Amygdala (tissue), 56 donors: ENCODE measurements at places on chromosomes 3 and 15.

GRCh38 chr3:104323226-104323625 lies 1043.5 kb upstream of the ALCAM start:
- no peak for DNase-seq

GRCh38 chr15:91553196-91553854 lies 300.2 kb upstream of the SLCO3A1 start:
- no peak for DNase-seq

DNA sequence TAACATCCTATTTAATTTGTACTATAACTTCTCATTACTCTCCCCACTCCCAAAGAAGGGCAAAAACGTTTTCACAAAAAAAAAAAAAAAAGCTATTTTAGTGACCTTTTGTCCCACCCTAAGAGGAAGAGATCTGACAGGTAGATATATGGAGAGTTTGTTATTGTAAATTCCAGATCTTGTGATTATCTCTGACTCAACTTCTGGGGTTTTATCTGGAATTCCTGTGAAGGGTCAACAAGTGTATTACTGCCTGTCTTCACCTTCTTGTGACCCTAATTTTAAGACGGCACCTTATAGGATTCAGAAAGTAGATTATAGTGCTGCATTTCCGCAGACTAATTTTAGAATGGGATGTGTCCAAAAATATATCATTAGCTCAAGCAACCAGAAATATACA lies 205.9 kb upstream of the CDIN1 start:
- DNase-seq, result no peak

GRCh38 chr3:40229386-40229785 lies 80.1 kb upstream of the EIF1B start:
- no peak for DNase-seq

DNA sequence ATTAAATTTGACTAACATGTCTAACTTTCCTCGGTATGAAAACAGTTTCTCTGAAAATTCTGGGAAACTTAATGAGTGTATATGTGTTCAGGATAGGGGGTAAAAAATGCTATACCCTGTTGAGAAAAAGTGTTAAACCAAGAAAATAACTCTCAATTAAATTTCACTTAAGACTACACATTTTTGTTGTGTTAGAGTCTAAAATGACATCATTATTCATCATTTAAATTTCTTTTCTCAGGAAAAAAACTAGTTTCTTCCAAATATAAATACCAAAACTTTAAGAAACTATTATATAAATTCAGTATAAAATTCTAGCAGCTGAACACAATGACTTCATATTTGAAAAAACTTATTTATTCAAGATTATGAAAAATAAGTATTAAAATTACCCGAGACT lies 52.2 kb downstream of the ZNF148 start:
- DNase-seq, result no peak

GRCh38 chr15:37860896-37861295 lies 73.5 kb upstream of the TMCO5A start:
- DNase-seq, result no peak

DNA sequence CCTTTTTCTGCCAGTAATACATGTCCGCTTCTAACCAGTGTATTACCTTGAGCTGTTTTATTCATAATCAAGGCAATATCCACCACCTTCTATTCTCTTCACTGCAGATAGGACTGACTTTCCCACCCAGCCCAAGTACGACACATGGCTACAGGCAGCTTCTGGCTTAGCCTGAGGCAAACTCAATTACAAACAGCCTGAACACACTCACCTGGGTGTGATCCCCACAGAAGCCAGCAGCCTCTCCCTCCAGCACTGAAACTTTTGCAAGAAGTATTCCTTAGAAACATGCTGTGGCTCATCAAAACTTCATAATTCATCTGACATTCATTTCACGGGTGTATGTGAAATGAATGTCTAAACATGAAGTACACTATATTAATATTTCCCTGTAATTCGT lies 13.5 kb upstream of the KCNMB3 start:
- no peak for DNase-seq

GRCh38 chr3:128727996-128728395 lies 2.0 kb downstream of the RAB7A start:
- no peak for DNase-seq

GRCh38 chr15:58528188-58528870 lies 96.5 kb downstream of the LIPC start:
- no peak for DNase-seq

- DNase-seq, result no peak
Measured at GRCh38 chr15:71082803-71083202, 32.5 kb upstream of the THSD4 start.

DNA sequence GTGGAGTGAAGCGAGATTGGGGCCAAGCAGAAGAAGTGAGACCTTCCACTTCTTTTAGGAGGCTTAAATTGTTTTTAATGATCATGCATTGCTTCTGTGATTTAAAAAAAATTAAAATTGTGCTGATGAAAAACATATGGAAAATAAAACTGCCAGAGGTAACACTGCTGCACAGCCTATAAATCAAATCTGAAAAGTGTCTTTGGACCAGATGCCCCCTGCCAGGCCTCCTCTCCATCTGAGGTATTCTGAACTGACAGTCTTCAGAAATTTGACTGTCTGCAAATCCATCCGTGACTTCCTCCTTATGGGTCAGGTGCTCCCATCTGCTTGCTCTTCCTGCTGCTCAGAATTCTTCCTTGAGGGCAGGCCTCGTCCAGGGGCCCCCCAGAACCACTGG lies 108.5 kb upstream of the NR2E3 start:
- DNase-seq, result no peak

DNA sequence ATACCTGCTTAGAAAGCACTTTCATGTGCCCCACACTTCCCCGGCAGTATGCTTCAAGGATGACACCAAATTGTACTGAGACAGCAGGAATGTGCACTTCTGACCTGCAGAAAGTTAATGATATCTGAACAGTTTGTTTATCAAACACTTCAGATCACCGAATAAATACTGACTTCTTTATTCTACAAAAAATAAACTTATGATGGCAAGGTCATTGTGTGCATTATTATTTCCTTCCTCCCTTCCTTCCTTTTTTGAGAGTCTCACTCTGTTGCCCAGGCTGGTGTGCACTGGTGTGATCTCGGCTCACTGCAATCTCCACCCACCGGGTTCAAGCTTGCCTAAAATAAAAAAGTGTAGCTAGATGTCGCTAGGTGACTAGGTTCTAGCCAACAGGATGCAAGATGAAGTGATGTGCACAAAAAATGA lies 80.3 kb downstream of the FAIM start:
- no peak for DNase-seq

- DNase-seq, result no peak
Measured at GRCh38 chr15:66115568-66116206, 137.9 kb downstream of the MEGF11 start.

DNA sequence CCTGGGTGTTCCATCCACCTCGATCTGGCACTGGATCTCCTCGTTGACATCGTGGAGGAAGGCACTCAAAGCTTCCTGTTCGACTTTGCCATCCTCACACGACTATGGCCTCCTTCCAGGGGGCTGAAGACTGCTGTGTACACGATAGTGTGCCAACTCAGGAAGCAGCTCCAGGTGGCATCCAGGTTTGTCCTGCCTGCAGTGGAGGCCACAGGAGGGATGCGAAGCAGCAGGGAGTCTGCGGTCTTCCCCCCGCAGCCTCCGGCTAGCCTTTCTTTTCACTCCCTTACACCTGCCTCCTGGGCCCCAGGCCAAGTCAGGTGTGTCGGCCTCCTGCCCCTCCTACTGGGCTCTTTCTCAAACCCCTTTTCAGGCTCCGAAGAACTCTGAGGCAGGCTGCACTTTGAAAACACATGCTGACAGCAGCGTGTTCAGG lies 32.2 kb downstream of the SYNM start:
- DNase-seq, result no peak

DNA sequence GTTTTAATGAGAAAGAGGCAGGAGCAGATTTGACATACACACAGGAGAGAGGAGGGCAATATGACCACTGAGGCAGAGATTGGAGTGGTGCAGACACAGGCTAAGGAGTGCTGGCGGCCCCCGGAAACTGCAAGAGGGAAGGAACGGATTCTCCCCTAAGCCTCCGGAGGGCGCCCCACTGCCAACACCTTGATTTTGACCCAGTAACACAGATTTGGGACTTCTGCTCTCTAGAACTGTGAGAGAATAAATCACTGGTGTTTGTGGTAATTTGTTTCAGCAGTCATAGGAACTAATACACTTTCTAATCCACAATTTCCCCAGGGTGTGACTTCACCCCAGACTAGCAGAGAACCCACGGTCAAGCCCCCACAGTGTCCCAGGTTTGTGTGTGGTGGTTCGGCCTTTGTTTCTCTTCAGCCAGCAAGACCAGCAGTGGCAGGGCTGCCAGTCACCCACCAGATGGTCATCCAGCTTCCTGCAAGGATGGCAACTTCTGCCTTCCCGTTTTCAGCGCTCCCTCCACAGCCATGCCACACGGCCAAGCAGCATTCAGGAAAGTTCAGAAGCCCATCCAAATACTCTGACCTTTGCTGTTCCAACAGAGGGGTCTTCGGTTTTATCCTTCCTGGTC lies 23.6 kb upstream of the TSPAN3 start:
- no peak for DNase-seq

GRCh38 chr3:50170689-50171088 lies 15.6 kb downstream of the SEMA3F start:
- no peak for DNase-seq

DNA sequence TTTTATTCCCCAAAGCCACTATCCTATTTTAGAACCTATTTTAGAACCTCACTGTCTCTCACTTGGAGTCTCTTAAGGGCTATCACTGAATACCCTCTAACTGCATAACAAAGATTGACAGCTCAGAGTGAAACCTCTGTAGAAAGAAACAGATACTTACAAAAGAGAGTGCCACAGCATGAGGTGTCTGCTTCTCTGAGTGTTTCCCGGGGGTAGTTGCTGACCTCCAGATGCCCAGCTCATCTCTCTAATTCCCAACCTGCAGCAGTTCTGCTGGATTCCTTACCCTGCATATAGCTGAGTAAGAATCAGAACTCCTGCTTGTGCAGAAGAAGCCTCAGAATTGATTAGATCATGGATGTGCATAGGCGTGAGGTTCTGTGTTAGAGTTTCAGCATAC lies 34.5 kb downstream of the P3H2 start:
- no peak for DNase-seq

- no peak for DNase-seq
Measured at GRCh38 chr3:11134794-11135193, 19.5 kb upstream of the HRH1 start.

DNA sequence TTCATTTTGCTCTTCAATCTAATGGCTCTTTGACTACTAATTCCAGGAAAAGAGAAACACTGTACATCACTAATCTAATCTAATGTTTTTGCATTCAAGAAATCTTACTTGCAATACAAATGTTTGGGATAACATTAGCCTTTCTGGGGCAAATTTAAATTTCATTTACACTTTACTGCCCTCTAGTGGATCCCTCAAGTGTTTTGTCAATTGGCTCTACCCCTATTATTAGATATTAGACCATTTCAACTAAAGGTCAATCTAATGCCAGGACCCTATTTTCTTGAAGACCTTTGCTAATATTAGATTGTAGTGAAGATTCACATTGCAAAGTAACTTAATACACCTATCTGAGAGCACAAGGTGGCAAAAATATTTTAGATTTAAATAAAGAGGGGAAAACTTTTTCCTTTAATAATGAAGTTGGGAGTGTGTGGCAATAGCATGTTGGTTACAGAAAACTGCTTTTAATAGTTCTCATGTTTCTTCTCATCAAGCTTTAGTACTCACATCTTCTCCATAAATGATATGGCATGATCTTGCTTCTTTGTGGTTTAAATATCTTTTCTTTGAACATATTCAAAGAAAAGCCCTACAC lies 5.0 kb downstream of the C2CD4A start:
- no peak for DNase-seq

- no peak for DNase-seq
Measured at GRCh38 chr15:91561371-91562100, 292.0 kb upstream of the SLCO3A1 start.

DNA sequence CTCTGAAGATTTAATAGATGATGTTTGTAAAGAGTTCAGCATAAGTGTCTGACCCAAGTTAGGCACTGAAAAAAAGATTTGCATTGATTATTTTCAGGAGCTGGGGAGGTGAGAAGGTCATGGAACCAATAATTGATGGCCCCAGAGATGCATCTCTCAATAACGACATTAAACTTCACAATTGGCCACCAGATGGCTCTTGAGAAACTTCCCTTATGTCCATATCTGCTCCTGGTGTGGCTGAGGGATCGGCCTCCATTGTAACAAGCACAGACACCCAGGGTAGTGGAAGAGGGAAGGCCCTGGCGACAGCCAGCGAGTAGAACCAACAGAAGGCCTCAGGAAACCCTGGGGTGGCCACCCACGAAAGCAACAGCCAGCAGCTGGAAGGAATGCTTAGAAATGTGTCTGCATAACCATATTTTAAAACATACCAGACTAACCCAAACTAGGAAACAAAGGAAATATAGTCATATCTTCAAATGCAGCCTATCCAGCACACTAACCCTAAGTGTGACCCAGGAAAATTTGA lies 536.7 kb downstream of the SOX2 start:
- no peak for DNase-seq

DNA sequence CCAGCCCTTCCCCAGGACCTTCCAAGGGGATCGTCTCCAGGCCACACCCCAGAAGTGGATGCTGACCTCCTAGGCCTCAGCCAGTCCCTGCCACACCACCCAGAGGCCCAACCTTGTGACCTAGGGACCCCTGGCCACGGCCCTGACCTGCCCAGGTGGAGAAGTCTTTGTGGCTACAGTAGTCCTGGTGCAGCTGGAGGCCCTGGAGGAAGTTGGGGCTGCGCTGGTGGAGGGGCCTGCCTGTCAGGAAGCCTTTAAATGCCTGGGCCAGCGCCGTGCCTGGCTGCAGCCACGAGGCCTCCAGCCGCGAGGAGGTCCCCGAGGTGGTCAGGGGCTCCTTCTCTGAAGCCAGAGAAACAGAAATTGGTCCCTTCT lies 23.4 kb downstream of the PLA2G4D start:
- DNase-seq, result no peak

DNA sequence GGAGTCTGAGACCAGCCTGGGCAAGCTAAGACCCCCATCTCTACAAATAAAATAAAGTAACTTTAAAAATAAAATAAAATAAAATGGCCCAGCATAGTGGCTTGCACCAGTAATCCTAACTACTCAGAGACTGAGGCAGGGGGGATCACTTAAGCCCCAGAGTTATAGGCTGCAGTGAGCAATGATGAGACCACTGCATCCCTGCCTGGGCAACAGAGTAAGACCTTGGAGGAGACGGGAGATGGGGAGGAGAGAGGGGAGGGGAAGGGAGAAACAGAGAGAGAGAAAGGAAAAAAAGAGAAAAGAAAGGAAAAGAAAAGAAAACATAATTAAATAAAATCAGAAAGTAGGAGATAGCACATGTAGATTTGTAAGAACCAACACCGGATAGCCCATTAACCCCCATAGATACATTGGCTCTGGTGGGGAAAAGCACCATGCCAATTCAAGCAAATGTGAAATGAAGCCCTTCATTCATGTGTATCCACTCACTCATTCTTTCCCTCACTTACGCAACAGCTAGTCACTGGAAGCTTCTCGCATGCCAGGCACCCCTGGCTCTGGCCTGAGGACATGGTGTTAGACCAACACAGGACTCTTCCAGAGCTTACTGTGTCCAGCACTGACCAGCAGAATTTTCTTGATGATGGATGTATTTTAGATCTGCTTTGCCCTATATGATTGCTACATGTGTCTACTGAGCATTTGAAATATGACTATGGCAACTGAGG lies 183.2 kb downstream of the MAGI1 start:
- no peak for DNase-seq

- no peak for DNase-seq
Measured at GRCh38 chr15:85024509-85025336, 43.1 kb downstream of the PDE8A start.
